Glutamatergic neuron (in vitro differentiated cells): ENCODE measurements at places on chromosomes 7 and 10. TPM values are rescaled to one million over a fixed set of nuclear protein-coding genes. Genes with fewer than 3 reads are reported as not detected.

Gene TEX47
- total RNA-seq: not detected

Gene SOSTDC1
- not detected for total RNA-seq

Gene PRLHR
- 0.22 TPM for total RNA-seq

Gene ELN
- total RNA-seq: 3.7 TPM

Gene EPDR1
- 10.3 TPM for total RNA-seq

Gene FKBP14
- total RNA-seq: 6.8 TPM

Gene C7orf25
- total RNA-seq: 3.6 TPM

Gene SEC61A2
- 24.4 TPM for total RNA-seq

Gene C10orf90
- not detected for total RNA-seq

Gene KAZALD1
- total RNA-seq: 0.59 TPM

Gene PTPN12
- total RNA-seq: 106 TPM

Gene ST8SIA6
- not detected for total RNA-seq

Gene SH2D4B
- 0.12 TPM for total RNA-seq
